Vagina (tissue), 2 donors: ENCODE measurements at places on chromosomes 6 and 20.

GRCh38 chr20:16293590-16293989 lies 279.7 kb downstream of the KIF16B start:
- DNase-seq, result no peak

DNA sequence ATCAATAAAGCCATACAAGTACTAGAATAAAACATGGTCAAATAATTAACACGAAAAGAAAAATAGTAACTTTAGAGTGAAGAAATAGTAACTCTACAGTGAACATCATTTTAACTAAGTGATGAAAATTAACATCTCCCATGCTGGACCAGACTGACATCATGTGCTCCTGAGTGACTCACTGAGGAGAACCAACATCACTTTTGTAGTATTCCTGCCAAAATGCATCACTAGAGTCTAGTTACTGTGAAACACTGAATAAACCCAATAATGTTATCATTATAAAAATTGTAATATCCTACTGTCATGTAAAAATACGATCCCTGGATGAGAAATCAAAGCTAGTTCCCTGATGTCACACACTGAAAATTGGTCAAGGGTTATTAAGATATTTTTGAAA lies 361.3 kb downstream of the CD109 start:
- no peak for DNase-seq

GRCh38 chr6:152981989-152982903 lies 595 bp downstream of the FBXO5 start:
- DNase-seq, result no peak

DNA sequence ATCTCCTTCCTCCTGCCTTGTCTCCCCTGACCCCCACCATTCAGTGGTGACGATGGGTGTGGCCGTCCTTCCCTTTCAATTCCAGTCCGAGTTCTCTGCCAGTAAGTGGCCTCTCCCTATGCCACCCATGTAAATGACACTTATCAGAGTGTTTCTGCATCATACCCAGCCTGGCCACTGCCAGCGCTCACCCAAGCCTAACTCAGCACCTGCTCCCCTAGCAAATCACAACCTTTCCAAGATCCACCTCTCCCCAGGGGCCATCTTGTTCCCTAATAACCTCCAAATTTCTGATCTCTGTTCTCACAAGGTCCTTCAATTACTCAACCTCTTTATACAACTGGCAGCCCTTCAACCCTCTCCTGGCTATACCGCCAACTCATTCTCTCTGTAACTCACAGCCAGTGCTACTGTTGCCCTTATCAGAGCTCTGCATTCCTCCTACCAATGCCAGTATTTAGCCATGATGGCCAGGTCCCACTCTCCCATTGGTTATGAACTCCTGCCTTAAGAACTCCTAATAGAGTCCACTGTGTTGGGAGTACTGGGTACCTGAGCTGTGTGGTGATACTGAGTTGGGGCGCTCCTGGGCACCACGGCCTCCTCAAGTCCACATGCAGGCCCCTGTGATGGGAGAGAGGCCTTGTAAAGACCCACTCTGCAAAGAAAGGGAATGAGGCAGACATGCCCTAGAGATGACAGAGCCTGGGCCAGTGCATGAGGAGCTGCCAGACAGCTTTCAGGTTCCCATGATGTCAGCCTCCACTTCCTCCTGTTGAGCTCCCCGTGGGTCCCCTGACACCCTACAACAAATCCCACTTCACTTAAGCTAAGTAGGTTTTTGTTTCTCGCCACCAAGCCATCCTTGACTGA lies 187.4 kb upstream of the RREB1 start:
- no peak for DNase-seq

GRCh38 chr6:129546702-129547101 lies 163.3 kb downstream of the ARHGAP18 start:
- no peak for DNase-seq

DNA sequence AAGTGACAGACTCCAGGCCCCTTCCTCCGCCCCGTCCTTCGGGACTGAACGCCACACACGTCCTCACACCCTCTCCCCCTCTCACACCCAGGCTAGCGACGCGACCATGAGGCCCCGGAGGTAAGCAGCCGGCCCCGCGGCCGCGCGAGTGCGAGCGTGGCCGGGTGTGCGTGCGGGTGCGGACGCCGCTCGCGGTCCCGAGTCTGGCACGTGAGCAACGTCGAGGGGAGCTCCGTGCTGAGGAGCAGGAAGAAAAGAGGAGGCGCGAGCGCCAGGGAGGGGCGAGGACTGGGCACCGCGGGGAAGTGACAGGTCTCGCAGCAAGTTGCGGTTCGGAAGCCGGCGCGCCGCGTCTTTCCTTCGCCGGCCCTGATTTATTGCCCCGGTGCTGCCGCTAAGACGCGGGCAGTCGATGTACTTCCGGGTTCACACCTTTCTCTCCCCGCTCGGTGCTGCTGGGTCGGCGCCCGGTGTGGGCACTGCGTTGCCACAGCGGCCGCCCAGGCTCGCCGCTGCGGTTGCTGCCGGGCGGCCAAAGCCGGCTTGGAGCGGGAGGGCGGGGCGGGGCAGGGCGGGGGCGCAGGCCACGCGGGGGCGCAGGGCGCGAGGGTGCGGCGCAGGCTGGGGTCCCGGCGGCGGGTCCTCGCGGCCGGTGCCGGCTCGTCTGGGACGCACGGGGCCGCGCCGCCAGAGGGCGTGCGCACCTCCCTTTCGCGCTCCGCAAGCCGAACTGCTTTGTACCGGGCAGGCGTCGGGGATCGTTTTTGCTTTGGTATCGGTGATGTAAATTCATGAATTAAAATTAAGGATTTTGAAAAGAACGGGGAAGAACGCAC lies 15.8 kb upstream of the LIN28B start:
- no peak for DNase-seq

DNA sequence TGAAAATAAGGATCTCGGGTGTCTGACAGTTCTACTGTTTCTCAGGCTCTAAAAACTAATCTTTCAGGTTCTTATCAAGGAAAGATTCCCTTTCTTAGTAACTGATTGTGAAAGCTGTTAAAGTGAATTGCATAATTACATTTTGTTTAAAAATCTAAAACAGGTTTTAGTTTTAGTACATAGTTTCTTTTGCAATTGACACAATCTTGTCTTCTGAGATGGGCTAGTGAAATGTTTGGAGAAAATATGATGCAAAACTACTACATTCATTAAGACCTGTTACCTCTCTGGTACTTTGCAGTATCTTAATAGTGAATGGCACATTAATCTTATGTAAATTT lies 298.4 kb downstream of the UTRN start:
- no peak for DNase-seq

DNA sequence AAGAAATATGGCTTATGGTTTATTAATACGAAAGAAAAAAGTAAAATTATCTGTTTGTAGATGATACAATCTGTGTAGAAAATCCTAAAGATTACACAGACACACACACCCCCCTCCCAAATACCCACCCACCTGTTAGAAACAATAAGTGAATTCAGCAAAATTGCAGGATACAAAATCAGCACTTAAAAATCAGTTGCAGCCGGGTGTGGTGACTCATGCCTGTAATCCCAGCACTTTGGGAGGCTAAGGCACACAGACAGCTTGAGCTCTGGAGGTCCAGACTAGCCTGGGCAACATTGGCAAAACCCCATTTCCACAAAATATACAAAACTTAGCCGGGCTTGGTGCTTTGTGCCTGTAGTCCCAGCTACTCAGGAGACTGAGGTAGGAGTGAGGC lies 42.3 kb downstream of the NINL start:
- no peak for DNase-seq

GRCh38 chr6:77363702-77364101 lies 99.6 kb downstream of the HTR1B start:
- DNase-seq, result no peak

- DNase-seq, result no peak
These were observed 38.3 kb upstream of the HMGCLL1 start for GRCh38 chr6:55617272-55617671.

GRCh38 chr20:48816282-48817205 lies 11.3 kb downstream of the PREX1 start:
- DNase-seq, result no peak

GRCh38 chr20:680638-681187 lies 5.1 kb upstream of the SCRT2 start:
- DNase-seq, result no peak

DNA sequence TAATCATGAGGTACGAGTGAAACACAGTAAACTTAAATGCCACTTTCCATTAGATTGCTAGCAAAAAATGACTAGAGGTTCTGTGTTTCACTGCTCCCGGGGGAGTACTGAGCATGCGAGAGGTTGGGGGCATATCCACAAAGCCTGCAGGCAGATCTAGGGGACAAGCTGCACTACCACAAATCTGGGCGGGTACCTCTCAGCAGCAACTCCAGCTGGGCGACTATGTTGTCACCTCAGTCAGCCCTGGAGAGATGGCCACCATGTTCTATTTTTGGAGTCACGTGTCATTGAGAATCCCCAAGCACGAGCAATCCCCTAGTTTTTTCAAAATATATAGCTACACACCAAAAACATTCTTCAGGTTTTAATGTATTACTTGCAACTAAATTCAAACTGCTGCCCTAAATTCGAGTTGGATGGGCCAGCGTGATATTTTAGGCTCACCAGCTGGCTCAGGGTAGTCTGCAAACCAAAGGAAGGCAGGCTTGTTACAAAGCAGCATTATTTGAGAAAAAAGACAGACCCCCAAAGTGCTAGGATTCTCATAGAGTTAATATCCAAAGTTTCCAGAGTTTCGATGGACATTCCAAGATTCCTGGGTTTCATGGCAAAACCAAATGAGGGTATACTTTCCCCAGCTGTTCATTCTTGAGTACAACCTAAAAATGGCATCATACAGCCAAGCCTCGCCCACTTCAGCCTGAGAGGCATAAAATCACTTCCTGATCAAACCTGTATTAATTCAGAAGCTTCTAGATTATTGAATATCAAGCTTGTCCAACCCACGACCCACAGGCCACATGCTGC lies 24.1 kb upstream of the MYLIP start:
- no peak for DNase-seq

GRCh38 chr20:44222633-44223368 lies 12.2 kb upstream of the OSER1 start:
- no peak for DNase-seq

GRCh38 chr20:58864346-58864745 lies 11.8 kb downstream of the GNAS start:
- DNase-seq, result no peak

DNA sequence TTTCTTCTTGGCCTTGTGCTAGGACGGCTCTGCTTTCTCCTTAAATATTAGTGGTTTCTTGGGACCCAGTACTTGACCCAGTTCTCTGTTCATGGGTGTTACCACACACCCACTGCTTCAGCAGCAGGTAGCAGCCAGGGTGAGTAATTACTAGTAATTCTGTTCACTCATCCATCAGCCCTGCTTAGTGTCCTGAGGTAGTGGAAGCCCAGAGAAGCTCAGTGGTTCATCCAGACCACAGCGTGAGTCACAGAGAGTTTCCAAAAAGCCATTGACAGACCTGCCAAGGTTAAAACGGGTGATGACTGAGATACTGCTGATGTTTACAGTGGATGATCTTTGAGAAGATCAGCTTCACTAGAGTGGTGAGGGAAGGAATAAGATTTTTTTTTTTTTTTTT lies 51.7 kb upstream of the HINT3 start:
- DNase-seq, result no peak

- no peak for DNase-seq
These were observed 68.5 kb downstream of the FAM229B start for GRCh38 chr6:112155886-112156285.

- no peak for DNase-seq
These were observed 14.6 kb downstream of the MAP3K5 start for GRCh38 chr6:136777651-136778050.

DNA sequence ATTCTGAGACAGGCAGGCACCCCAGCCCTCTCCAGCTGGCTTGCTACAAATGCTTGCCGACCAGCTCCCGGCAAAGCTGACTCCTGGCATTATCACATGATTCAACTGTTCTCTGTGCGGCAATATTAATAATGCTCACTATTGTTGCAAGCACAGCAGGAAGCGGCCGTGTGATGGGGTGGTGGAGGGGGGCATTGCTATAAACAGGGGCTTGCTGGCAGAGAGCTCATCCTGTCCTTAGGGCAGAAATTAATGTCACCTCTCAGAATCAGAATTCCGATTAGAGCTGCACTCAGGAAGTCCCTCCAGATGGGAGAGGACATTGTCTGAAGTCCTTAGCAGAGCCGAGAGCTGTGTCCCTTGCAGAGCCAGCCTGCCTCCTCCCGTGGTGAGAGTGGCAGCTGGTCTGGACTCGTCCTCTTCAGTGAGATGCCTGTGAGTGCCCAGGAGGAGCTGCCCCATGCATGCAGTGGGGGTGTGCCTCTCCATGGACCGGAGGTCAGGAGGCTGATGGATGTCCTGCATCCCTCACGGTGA lies 162.5 kb downstream of the CDH4 start:
- DNase-seq, result no peak

DNA sequence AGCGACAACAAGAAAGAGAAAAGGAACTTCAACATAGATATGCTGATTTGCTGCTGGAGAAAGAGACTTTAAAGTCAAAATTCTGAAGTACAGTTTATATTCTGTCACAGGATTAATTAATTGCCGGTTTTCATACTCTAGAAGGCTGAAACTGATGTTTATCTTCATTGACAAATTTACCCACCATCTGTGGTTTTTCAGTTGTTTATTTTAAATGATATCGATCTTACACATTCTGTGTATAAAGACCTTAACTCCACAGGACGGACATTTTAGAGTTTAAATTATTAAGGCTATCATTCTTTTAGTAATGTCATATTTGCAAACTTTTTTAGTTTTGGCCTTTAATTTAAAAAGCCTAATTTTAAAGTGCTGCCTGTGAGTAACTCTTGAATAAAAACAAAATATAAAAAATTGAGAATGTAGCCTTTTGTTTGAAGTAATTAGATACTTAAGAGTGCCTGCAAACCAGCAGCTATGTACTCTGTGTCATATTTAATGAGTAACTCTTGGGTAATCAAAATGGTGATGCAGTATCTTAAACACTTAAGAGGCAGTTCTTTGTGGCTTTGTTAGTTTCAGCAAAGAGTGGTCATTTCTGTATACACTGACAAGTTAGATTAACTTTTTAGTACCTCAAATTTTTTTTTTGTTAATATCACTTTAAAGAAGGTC lies 59.3 kb downstream of the CDC5L start:
- DNase-seq, result no peak
